ENCODE measurements at places on chromosomes 2 and 18.

DNA sequence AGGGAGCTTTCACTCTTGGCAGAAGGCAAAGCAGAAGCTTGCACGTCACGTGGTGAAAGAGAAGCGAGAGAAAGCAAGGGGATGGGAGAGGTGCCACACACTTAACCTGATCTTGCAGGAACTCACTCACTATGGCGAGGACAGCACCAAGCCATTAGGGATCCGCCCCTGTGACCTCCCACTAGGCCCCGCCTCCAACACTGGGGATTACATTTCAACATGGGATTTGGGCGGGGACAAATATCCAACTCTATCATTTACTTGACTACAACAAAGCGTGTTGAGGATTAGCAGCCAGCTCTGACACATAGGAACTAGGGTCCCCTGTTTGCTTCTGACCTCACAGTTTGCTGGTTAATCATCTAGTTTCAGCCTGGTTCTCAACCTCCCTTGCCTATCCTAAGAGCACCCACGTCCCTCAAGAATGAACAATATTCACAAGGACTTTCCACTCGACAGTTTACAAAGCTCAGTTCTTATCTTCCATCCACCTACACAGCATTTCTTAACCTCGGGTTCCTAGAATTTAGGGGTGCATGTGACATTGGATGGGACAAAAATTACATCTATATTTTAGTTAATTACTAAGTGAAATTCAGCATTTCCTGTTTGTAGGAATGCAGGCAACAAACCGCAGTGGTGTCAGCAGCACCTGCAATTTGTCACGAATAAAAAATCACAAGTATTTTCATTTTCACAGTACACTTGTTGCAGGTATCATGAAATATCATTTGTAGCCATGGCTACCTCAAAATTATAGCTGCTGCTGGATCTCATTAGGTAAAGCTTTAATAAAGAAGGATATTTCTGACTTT lies 36.0 kb downstream of the LBH start:
- peak; percentile 21 for DNase-seq

GRCh38 chr2:30355306-30355705 lies 91.7 kb upstream of the LCLAT1 start:
- no peak for DNase-seq

- no peak for DNase-seq
Measured at GRCh38 chr2:144595686-144596072, 75.8 kb upstream of the ZEB2 start.

- no peak for DNase-seq
Measured at GRCh38 chr2:192004188-192004963, 157.5 kb upstream of the CAVIN2 start.

GRCh38 chr2:66573416-66573815 lies 138.5 kb downstream of the MEIS1 start:
- peak; percentile 84 for DNase-seq

DNA sequence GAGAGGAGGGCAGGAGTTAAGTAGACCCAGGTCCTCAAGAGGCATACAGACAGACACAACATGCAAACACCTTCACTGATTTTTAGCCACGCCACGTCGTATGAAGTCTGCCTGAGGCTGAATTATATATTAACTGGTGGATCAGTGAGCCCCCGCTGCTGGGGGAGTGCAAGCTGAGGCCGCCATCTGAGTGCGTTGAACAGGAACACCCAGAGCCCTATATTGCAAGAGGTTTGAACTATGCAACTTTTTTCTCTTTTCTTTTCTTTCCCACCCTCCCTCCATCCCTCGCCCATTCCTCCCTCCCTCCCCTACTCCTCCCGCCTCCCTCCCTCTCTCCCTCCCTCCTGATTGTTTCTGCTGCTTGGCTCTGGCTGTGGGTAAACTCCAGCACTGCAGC lies 30.2 kb downstream of the SETBP1 start:
- no peak for DNase-seq

GRCh38 chr18:22975508-22975907 lies 42.4 kb downstream of the RBBP8 start:
- no peak for DNase-seq

GRCh38 chr2:119206201-119206600 lies 17.4 kb upstream of the STEAP3 start:
- no peak for DNase-seq

DNA sequence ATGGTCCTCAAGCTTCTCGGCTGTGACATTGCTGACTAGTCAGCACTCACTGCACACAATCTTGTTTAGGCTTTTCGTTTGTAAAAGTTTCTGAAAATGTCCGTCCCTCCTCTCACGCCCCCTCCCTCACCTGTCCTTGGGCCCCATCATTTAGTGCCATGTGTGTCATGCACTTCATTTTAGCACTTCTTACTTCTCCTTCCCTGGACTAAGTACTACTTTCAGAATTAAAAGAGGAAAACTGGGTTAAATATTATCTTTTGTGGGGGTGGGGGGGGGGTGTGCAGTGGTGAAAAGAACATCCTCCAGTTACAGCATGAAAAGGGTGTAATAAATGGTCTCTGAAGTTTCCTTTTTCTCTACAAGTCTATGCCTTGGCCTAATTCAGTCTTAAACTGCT lies 182.0 kb upstream of the SP5 start:
- DNase-seq = no peak

DNA sequence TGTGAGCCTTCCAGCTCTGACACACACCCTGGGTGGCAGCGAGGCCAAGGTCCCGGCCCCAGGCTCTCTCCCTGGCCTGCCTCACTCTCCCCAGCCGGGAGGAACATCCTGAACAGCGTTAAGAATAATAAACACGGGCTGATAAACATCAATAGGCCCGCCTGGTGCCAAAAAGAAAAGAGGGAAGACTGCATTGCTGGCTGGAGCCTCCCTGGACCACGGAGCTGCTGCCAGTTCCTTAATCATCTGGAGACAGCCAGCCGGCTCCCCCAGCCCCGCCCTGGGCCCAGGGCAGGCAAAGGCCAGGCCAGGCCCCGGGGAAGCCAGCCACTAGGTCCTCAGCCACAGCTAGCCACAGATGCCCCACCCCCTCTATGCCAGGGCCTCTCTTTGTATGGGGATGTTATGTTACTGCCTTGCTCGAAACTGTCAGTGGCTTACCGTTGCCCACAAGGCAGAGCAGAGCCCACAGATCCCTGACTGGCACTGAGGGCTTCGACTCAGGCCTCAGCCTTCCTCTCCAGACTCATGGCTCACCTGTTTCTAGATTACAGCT lies 293.7 kb downstream of the DYSF start:
- DNase-seq = peak; percentile 15

- no peak for DNase-seq
Measured at GRCh38 chr18:12034241-12035100, 53.2 kb downstream of the IMPA2 start.

DNA sequence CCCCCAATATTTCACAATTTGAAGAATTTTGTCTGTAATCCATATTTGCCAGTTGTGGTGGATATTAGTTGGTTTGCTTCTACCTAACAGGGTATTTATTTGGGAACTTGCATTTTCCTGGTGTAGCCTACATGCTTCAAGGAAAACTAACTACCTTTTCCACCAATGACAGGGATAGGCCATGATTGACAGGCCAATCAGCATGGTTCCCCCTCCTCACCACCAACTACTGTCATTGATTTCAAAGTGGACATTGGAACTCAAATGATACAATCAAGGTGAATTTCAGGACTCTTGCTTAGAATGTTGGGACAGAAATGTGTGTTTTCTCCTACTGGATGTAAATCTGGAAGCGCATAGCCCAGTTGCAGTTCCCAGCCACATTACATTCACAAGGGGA lies 10.1 kb upstream of the TANC1 start:
- no peak for DNase-seq

DNA sequence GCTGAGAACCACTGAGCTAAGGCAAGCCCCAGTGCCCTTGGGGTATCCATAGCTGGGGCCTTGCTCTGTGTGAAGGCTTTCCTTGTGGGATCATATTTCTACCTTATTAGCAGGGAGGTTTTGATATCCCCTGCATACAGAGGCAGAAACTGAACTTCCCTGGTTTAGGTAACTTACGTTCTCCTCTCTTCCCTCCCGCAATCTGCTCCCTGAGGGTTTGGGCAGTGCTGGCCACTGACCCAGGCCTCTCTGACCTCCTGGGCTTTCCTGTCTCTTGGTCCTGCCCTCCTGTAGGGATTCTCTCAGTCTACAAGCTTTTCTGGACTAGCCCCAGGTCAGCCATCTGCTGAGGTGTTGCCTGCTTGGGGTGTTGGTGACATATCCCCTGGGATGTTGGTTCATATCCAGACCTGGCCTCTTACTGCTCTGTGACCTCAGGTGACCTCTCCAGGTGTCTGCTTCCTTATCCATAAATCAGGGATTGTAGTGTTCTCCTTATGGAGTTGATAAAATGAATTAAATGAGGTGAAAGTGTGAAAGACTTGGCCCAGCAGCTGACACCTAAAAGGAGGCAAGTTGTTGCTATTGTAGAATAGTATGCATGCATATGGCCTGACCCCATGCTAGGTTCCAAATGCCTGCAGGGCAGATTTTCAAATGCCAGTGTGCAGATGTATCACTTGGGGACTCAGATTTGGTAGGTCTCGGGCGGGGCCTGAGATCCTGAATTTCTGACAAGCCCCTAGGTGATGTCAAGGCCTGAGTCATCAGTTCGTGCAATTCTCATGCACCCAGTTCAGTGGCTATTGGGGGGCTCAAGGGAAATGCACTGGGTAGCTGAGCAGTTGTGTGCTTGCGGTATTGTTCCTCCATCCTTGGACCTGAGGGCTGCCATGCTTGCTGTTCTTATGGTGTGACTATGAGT lies 106.6 kb downstream of the FHOD3 start:
- DNase-seq = no peak

DNA sequence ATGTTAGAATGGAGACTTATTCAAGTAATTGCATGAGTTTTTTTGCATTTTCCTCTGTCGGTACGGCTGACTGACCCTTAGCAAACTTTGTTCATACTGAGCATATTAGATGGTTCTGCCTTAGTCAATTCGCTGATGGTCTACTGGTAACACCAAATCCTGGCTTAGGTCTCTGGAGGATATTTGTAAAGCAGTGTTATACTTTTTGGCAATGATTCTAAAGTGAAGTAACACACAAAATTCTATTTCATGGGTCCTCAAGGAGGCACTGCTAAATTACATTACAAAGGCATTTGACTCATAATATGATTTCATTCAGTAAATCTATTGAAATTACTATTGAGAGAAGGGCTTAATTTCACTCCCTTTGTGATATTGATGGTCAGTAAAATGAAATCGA lies 246.8 kb upstream of the RASGRP3 start:
- DNase-seq = no peak

DNA sequence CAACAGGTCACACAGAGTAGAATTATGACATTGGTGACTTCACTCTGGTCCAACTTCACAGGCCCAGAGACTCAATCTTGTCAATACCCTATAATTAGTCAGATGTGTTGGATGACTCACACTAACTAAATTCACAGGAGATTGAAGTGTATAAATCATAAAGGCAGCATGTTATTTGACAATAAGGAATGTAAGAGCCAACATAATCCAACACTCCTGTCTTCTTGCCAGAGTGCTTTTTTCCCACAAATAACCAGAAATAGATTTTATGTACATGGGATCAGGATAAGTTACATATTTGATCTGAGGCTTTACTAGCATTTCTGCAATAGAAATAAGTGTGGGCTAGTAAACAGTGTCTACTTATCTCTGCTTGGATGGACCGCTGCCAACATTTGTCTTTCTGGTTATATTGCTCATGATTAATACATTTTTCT lies 42.2 kb upstream of the ZSWIM2 start:
- no peak for DNase-seq

GRCh38 chr18:48921305-48922225 lies 29.2 kb downstream of the SMAD7 start:
- no peak for DNase-seq

GRCh38 chr18:499776-500631 lies 497 bp downstream of the COLEC12 start:
- DNase-seq = peak; percentile 66

DNA sequence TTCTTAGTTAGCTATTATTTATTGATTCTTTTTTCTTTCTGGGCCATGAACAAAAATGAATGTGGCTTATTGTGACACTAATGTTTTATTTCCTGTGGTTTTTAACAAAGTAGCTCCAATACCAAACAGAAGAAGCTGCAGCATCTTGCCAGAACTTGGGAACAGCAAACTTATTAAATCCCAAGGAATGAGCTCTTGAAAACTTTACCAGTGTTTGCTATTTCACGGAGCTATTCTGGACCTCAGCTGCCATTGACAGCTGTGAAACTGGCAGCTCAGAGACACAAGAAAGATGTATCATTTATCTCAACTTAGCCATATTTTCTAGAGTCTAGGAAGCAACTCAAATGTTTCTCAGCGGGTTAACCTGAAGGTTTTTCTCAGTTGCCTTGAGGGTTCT lies 91.0 kb upstream of the NEUROD1 start:
- DNase-seq = no peak

DNA sequence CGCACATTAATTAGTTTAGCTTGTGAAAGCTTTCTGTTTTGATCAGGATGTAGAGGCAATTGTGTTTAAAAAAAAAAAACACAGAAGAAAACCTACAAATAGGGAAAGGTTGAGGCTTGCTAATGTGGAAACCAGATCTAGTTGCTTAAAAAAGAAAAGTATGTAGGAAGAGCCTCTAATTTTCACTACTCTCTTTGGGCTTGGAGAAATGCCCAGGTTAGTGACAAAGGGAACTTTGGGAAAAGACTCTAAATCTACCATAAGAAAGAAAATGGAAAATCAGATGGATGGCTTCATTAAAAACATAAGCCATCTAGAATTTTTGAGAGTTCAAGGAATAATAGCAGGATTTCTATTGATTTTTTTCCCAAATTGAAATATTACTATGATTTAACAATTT lies 47.3 kb upstream of the SLC38A11 start:
- DNase-seq = no peak

- DNase-seq = peak; percentile 94
Measured at GRCh38 chr2:227766373-227766883, 20.7 kb downstream of the SCYGR8 start.
